ENCODE measurements at places on chromosomes 6 and 20.

DNA sequence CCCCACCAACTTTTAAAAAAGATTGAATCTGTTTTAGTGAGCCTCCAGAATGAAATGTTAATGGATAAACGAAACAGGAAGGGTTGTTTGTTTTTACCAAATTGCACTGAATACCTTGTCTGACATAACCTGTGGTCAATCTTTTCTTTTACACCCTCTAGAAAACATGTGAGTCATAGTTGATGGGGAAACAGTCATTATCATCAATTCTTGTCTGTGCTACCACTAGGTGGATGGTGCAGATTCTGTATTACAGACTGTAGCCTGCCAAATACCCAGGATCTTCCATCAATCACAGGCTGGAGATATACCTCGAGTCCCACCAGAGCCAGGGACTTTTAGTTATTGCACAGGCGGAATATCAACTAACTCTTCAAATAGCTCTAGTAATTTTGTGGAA lies 29.5 kb upstream of the PKIB start:
- DNase-seq: no peak

- no peak for DNase-seq
These were observed 13.0 kb downstream of the TMEM181 start for GRCh38 chr6:158572653-158573541.

DNA sequence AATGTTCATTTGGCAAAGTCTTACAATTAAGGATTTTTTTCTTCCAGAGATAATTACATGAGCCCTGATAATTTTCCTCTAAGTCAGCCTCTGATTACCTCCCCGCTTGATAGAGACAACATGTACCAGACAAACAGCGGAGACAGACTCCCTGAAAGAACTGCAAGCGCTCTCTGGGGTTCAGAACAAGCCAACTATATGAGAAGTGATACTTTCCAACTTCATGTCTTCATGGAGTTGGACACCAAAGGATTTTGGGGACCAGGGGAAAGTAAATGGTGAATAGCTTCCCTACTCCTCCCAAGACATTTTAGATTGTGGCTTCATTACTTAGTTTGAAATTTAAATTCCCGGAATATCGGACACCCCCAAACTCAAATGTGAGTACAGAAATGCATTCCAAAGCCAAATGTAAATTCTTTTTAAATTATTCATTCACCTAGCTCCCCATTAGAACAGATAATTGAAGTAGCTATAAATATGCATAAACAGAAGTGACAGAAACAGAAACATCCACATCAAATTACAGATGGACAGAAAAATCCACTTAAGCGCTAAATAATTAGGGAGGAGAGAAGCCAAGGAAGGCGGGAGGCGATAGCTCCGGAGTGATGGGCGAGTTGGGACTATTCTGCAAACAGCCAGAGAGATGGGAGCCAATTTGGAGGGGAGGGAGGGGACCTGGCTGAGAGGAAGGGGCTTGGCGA lies 129.7 kb upstream of the AKAP12 start:
- no peak for DNase-seq

DNA sequence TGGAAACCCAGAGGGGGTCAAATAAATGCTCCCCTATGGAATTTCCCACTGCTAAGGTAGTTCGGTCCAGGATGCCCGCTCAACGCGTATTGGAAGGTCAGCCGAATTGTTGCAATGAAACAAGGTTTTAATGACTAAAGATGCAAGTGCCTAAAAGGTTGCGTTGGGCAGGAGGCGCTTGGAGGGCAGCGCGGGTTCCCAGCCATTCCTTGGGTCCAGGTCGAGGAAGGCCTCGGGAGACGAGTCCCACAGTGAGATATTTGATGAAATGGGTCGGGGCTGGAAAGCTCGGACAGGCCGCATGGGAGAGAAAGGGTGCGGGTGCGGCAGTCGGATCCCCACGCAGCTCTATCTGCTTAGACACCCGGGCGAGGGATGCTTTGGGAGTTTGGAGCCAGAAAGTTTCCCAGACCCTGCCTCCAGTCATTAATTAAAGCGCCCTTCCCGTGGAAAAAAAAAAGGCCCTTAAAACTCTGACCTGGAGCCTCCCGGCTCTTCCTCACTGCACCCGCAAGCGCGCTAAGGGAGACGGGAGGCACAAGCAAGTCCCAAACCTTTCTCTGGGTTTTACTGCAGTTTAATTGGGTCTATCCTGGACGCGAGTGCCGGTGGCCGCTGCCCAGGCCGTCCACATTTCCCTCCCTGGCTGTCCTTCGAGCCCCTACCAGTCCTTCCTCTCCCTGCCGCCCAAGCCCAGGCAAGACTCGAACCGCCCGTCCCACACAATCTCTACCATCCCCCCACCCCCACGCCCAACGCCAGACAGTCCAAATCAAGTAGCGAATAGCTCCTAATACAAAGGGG lies 24.2 kb downstream of the TFAP2A start:
- no peak for DNase-seq

- DNase-seq: no peak
These were observed 134.4 kb upstream of the COL21A1 start for GRCh38 chr6:56381801-56382251.

- no peak for DNase-seq
These were observed 619.0 kb downstream of the FRK start for GRCh38 chr6:115441651-115442050.

DNA sequence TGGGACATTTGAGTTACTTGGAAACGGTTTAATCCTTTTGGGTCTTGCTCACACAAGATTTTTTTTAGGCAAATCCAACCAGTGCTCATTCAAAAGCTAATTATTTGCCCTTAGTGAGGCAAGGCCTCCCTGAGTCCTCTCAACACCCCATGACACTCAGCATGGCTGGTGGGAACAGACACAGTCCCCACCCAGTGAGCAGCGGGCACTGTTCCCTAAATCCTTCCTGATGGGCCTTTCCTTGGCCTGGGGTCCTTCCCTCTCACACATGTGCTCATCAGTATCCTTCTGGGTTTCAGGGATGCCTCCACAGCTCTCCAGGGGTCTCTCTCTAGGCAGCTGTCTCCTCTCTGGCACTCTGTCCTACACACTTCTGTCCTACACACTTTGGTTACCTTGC lies 28.0 kb downstream of the PLAGL2 start:
- no peak for DNase-seq

DNA sequence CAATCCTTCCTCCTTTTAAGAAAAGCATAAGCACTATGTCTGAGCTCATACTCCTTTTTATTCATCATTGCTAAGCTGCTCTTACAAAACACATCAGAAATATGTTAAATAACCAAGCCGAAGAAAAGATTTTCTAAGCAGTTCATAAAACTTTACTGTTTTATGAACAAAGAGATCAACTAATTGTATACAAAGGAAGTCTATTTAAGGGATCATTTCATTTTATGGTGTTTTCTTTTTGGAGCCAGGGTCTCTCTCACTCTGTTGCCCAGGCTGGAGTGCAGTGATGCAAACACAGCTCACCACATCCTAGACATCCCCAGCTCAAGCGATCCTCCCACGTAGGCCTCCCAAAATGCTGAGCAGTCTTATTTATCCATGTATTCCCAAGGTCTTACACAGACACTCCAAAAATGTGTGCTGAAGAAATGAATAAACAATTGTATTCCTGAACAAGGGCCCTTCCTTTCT lies 9.3 kb downstream of the NUDT3 start:
- DNase-seq: no peak

- no peak for DNase-seq
These were observed 27.5 kb upstream of the AVP start for GRCh38 chr20:3111995-3112394.

GRCh38 chr6:40845553-40845952 lies 193.5 kb downstream of the UNC5CL start:
- DNase-seq: no peak

GRCh38 chr6:2738373-2738979 lies 12.2 kb downstream of the MYLK4 start:
- DNase-seq: no peak

DNA sequence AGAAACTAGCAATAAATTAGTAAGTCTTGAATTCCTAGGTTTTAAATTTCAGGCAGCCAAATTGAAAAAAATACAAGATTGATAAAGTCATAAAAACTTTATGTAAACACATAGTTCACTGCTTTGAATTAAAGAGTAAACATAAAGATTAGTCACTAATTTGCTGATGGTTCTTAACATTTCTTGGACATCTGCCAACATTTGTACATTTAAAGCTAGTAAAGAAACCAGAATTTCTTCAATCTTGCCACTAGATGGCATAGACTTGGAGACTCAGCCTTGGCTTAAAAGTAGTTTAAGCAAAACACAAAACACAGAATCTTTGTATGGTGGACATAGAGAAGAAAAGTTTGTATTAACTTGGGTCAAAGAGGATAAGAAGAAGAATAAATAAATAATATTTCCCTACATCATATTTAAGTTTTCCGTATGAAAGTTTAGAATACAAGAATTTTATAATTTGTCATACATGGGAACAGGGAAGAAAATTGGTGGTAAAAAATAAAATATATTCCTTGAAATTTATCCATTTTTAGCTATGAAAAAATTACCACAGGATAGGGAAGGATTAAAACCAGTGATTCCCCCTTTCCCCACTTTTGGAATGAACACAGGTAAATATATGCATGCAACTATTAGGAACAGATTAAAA lies 41.7 kb upstream of the FAM135A start:
- DNase-seq: no peak

GRCh38 chr20:53454675-53455276 lies 138.9 kb downstream of the ZNF217 start:
- no peak for DNase-seq

- DNase-seq: no peak
These were observed 39.7 kb upstream of the ZFP64 start for GRCh38 chr20:52231230-52231746.

DNA sequence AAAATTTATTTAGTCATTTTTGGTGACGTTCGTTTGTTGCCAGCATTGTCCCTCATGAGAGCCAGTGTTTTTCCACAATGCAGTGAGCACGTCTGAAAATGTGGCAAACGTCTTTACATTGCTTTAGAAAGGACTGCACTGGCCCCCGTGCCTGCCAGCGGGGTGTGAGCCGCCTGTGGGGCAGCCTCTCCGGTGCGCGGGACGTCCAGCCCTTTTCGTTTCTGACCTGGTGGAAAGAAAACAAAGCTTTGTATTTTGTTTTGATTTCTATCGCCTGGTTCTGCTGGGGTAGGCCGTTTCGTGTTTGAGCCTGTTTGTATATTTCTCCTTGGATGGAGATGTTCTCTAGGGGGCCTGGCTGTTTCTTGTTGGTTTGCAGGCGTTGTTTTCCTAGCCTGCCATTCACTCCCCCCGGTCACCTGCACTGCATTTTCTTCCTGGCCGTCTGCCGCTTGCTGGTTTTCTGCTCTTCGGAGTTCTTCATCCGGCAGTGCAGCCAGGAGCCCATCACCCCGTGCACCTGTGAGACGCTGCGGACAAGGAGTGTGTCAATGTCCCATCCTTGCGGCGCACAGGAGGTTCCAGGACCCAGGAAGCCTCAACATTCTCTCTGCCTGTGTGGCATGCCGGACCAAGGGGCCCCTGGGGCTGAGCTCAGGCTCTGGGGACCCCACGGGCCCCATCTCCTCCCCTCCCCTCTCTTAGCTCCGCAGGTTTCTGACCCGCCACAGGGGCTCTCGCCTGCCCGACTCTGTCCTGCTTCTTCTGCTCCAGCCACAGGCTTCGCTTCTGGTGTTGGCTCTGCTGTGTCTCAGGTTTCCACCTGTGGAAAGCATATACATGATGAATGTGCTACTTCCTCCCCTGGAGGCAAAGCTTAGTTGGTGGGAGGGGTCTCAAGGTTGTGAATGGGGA lies 100.5 kb downstream of the CDH4 start:
- no peak for DNase-seq

DNA sequence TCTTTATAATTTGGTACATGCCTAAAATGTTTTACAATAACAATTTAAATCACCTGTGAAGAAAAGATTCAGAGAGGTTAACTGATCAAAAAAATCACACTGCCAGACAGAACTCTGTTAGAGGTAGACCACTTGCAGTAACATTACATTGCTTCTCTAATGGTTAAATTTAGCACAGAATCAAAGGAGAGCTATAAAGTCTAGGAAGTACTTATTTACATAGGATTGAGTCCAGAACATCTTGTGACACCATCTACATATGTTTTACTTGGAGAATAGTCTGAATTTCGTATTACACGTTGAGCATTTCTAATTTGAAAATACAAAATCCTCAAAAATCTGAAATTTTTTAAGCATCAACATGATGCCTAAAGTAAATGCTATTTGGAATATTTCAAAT lies 17.2 kb upstream of the TBC1D20 start:
- no peak for DNase-seq

DNA sequence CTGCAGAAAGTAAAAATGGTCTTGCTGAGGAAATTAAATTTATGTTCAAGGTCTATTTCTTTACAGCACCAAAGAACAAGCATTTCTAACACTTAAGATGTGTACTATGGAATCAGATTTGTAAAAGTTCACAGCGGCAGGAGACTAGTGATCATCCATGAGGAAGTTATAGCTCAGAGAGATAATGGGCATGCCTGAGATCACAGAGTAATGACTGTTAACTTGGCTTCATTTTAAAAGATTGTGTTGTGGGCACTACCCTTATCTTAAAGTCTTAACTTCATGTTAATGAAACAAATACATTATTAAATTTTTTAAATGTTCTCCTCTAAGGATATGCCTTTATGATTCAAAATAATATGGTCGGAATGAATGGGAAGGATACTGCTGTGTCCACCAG lies 168.6 kb downstream of the GMPR start:
- DNase-seq: no peak

DNA sequence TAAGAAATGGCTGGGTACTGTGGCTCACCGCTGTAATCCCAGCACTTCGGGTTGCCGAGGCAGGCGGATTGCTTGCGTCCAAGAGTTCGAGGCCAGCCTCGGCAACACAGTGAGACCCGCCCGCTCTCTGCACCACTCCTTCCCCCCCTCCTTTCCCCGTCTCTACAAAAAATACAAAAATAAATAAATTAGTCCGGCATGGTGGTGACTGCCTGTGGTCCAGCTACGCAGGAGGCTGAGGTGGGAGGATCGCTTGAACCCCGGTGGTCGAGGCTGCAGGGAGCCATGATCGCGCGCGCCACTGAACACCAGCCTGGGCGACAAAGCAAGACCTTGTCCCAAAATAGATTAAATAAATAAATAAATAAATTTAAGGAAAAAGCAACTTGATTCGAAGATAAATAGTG lies 448 bp upstream of the RNF114 start:
- no peak for DNase-seq

GRCh38 chr6:155227046-155227445 lies 36.8 kb upstream of the CLDN20 start:
- no peak for DNase-seq

DNA sequence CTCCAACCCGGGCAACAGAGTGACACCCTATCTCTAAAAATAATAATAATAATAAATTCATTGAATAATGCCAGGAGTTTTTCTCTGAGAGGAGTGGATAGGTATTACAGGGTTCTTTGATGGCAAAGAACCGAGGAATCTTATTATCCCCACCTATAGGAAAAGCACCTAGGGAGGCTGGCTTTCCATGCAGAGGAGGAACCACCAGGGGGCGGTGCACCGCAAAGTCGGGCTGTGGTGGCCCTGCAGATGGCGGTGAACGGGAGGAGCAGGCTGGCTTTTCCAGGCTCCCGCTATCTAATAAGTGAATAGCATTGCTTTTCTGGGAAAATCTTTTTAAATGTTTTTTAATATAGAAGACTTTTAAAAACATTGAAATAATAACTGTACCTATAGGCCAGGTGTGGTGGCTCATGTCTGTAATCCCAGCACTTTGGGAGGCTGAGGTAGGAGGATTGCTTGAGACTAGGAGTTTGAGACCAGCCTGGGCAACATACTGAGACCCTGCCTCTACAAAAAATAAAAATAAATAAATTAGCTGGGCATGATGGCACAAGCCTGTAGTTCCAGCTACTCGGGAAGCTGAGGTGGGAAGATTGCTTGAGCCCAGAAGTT lies 864.2 kb downstream of the KIF16B start:
- DNase-seq: no peak

- no peak for DNase-seq
These were observed 299.7 kb downstream of the BTBD3 start for GRCh38 chr20:12217382-12217781.

Data from omental fat pad (tissue), 4 donors.